ENCODE measurements at places on chromosomes 16 and 17. TPM values are rescaled to one million over a fixed set of nuclear protein-coding genes. Genes with fewer than 3 reads are reported as not detected.

GRCh38 chr17:77222356-77222755 lies 81.6 kb downstream of the SEC14L1 start:
- no peak overlapping the region for H3K4me3 ChIP-seq
- no peaks in the 10 kb centered on the region for H3K27me3 ChIP-seq
- no peaks in the 10 kb centered on the region for H3K4me1 ChIP-seq
- DNase-seq = no peak
- H3K27ac ChIP-seq = no peak overlapping the region
- no peaks in the 10 kb centered on the region for H3K36me3 ChIP-seq

GRCh38 chr17:76193591-76193990 lies 46.7 kb downstream of the RNF157 start:
- no peaks in the 10 kb centered on the region for H3K27me3 ChIP-seq
- H3K4me1 ChIP-seq = no peaks in the 10 kb centered on the region
- H3K27ac ChIP-seq = no peak overlapping the region
- H3K4me3 ChIP-seq = no peak overlapping the region
- DNase-seq = no peak

The CD19 gene
- total RNA-seq = 1.1 TPM

GRCh38 chr17:33267271-33267790 lies 25.8 kb downstream of the ASIC2 start:
- H3K4me3 ChIP-seq = no peak overlapping the region
- H3K36me3 ChIP-seq = no peaks in the 10 kb centered on the region
- no peak overlapping the region for H3K27ac ChIP-seq
- DNase-seq = no peak
- peaks cover 3% of the 10 kb centered on the region for H3K27me3 ChIP-seq
- H3K4me1 ChIP-seq = no peaks in the 10 kb centered on the region

The SHBG gene
- total RNA-seq = 2.8 TPM

- H3K4me3 ChIP-seq = no peak overlapping the region
- H3K27ac ChIP-seq = no peak overlapping the region
- no peaks in the 10 kb centered on the region for H3K36me3 ChIP-seq
- DNase-seq = peak; percentile 11
- H3K4me1 ChIP-seq = peaks cover 7% of the 10 kb centered on the region
- H3K27me3 ChIP-seq = peaks cover 3% of the 10 kb centered on the region
Measured at GRCh38 chr17:56629531-56630075, 36.1 kb downstream of the NOG start.

DNA sequence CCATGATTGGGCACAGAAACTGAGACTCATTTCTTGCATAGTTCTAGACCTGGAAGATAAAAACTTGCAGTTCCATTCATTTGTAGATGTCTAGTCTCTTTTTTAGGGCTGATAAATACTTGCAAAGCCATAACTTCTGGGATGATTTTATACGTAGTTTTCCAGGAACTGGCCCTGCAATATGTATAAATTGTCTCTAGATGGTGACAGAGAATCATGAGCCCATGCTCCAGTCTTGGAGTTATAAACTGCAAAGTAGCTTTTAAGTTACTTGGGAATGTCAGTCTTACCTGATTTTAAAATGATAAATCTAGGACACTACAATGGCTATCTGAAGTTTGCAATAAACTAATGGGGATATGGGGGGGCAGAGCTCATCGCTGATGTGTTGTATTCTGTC lies 3.0 kb upstream of the ADAMTS18 start:
- peaks cover 37% of the 10 kb centered on the region for H3K27me3 ChIP-seq
- peak; percentile 28 for DNase-seq
- H3K27ac ChIP-seq = no peak overlapping the region
- peaks cover 21% of the 10 kb centered on the region for H3K4me1 ChIP-seq

- H3K4me1 ChIP-seq = no peaks in the 10 kb centered on the region
- no peaks in the 10 kb centered on the region for H3K27me3 ChIP-seq
- H3K27ac ChIP-seq = no peak overlapping the region
Measured at GRCh38 chr17:69447726-69448125, 33.2 kb downstream of the MAP2K6 start.
